ENCODE measurements at places on chromosomes 7 and 10.
A peak's percentile ranks its signal among the peaks of the same experiment; 100 is the strongest.

- no peak for DNase-seq
Measured at GRCh38 chr7:55044791-55045190, 26.0 kb downstream of the EGFR start.

GRCh38 chr10:69344591-69345252 is 66.4 kb downstream of the HK1 start:
- no peak for DNase-seq

GRCh38 chr7:84042110-84042539 is 152.5 kb downstream of the SEMA3A start:
- peak; percentile 94 for DNase-seq

GRCh38 chr7:14085901-14086300 is 96.4 kb upstream of the ETV1 start:
- DNase-seq: no peak

GRCh38 chr10:1932692-1933094 is 195.4 kb upstream of the ADARB2 start:
- no peak for DNase-seq

Measured in SW 1271 (cell line).